ENCODE measurements at places on chromosomes 3 and 15.

GRCh38 chr15:47862402-47862801 is 145.1 kb downstream of the SEMA6D start:
- DNase-seq, result peak; percentile 26

DNA sequence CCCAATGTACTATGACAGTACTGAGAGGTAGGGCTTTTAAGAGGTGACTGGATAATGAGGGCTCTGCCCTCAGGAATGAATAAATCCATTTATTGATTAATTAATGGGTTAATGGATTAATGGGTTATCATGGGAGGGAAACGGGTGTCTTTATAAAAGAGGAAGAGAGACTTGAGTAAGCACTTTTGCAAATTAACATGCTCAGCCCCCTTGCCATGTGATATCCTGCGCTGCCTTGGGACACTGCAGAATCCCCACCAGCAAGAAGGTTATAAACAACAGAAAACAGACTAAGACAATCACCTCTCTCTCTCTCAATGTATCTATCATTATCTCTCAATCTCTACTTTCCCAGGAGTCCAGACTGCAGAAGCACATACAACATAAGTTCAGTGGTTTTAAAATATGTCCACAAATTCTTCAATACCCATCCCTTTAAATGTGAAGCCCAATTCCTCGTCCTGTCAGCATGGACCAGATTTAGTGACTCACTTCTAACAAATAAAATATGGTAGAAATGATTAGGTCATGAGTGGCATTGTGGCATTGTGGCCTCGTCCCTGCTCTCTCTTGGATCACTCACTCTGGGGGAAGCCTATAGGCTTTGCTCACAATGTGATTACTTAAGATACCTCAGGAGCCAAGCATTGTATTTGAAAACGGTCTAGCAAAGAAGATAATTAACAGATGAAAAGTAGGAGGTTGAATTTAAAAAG is 40.0 kb upstream of the IL12A start:
- DNase-seq, result no peak

GRCh38 chr3:15606434-15606891 is 4.9 kb downstream of the BTD start:
- DNase-seq, result no peak

DNA sequence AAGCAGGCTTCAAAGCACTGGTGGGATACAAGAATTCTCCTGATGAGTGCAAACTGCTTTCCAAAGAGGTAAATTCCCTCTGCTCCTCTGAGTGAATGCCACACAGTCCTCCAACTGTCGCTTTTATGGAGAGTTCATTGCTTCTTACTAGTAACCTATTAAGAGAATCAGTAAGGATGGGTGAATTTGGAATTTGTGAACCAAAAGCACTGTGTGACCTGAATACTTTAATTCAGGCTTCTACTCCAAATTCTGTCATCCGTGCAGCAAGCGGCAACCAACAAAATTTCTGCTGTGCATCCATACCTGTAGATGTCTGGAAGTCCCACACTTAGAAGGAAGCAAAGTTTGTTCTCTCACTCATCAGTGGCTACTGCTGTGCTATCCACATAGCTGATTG is 66.7 kb upstream of the SNRK start:
- no peak for DNase-seq

DNA sequence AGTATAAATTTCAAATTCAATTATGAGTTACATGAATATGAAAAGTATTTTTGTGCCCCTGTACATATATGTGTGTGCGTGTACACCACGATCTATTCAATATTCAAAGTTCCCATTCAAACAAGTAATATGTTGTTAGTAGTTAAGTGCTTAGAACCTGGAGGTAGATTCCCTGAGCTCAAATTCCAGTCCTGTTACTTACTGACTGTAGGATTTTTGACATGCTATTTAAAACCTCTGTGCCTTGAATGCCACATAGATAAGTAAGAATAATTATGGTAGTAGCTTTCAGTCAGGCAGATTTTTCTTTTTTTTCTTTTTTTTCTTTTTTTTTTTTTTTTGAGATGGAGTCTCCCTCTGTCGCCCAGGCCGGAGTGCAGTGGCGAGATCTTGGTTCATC is 53.3 kb upstream of the CMSS1 start:
- no peak for DNase-seq

- no peak for DNase-seq
Measured at GRCh38 chr3:75295013-75295412, 369.1 kb upstream of the FRG2C start.

GRCh38 chr3:55765398-55765797 is 278.3 kb upstream of the WNT5A start:
- DNase-seq, result no peak

- DNase-seq, result peak; percentile 29
Measured at GRCh38 chr3:159832024-159832423, 156.6 kb upstream of the IL12A start.

Measured in GM10248 (cell line).